A549 treated with CpdA at 1 μM for 4 hours (cell line): ENCODE measurements at places on chromosomes 5 and 9. TPM values are rescaled to one million over a fixed set of nuclear protein-coding genes. Genes with fewer than 3 reads are reported as not detected.

Gene LCN1
- not detected in 5 replicates for total RNA-seq

Gene MED7
- total RNA-seq: 13.8 to 21.1 TPM (median 16.4 TPM) in 5 replicates

Gene GPR150
- total RNA-seq: 0.07 to 0.15 TPM (median 0.08 TPM) in 4 of 5 replicates, not detected in the other

Gene TGFBI
- total RNA-seq: 1,442 to 2,234 TPM (median 1,874 TPM) in 5 replicates

Gene ECM2
- total RNA-seq: 0.10 to 0.22 TPM (median 0.12 TPM) in 5 replicates

Gene TMEM171
- 3.9 to 6.9 TPM (median 4.9 TPM) in 5 replicates for total RNA-seq

Gene C7
- not detected in 5 replicates for total RNA-seq

Gene PCDHGA2
- 0.44 to 0.73 TPM (median 0.59 TPM) in 5 replicates for total RNA-seq

Gene TRIP13
- total RNA-seq: 61.0 to 69.9 TPM (median 65.6 TPM) in 5 replicates

Gene REEP5
- 139 to 150 TPM (median 143 TPM) in 5 replicates for total RNA-seq

Gene EFNA5
- 15.0 to 20.9 TPM (median 19.2 TPM) in 5 replicates for total RNA-seq

Gene IL9
- not detected in 5 replicates for total RNA-seq

Gene RNF130
- total RNA-seq: 34.5 to 42.8 TPM (median 40.4 TPM) in 5 replicates

Gene CLIC3
- 1.7 to 4.0 TPM (median 3.5 TPM) in 5 replicates for total RNA-seq

Gene CNTNAP3B
- total RNA-seq: 14.9 to 18.0 TPM (median 16.3 TPM) in 5 replicates

Gene NUTM2F
- not detected in 5 replicates for total RNA-seq

Gene HACD4
- total RNA-seq: 0.80 to 1.1 TPM (median 0.96 TPM) in 5 replicates

Gene CCNI2
- 0.09 to 0.36 TPM (median 0.11 TPM) in 4 of 5 replicates, not detected in the other for total RNA-seq

Gene UBAP2
- 37.1 to 43.7 TPM (median 39.5 TPM) in 5 replicates for total RNA-seq

Gene TTC39B
- 0.73 to 0.92 TPM (median 0.85 TPM) in 5 replicates for total RNA-seq
